Smooth muscle cell of trachea (primary cell): ENCODE measurements at places on chromosomes 12 and 14. TPM values are rescaled to one million over a fixed set of nuclear protein-coding genes. Genes with fewer than 3 reads are reported as not detected.

Gene TRPV4
- total RNA-seq, result 0.87 and 2.5 TPM in 2 replicates

Gene RNASE3
- not detected in 2 replicates for total RNA-seq

Gene PTPN21
- 10.3 and 14.8 TPM in 2 replicates for total RNA-seq

Gene TMEM229B
- 0.29 and 2.0 TPM in 2 replicates for total RNA-seq

Gene MDGA2
- total RNA-seq, result under 0.01 TPM in 1 of 2 replicates, not detected in the other

Gene CPNE6
- not detected in 2 replicates for total RNA-seq

Gene NGB
- not detected in 2 replicates for total RNA-seq

Gene NYNRIN
- total RNA-seq, result 20.4 and 42.7 TPM in 2 replicates

Gene FOXG1
- 0.44 and 0.83 TPM in 2 replicates for total RNA-seq

Gene PAH
- not detected in 2 replicates for total RNA-seq

Gene HOXC12
- not detected in 2 replicates for total RNA-seq

Gene TUNAR
- total RNA-seq, result not detected in 2 replicates

Gene ACADS
- 17.6 and 27.0 TPM in 2 replicates for total RNA-seq

Gene KERA
- total RNA-seq, result not detected in 2 replicates

Gene TNFAIP2
- 64.1 and 190 TPM in 2 replicates for total RNA-seq

Gene CACNA2D4
- total RNA-seq, result 0.87 and 1.5 TPM in 2 replicates

Gene DPPA3
- not detected in 2 replicates for total RNA-seq

Gene ESPL1
- 3.1 and 14.1 TPM in 2 replicates for total RNA-seq

Gene CNTN1
- total RNA-seq, result 3.0 and 6.5 TPM in 2 replicates

Gene NFATC4
- total RNA-seq, result 108 and 149 TPM in 2 replicates

Gene KIF26A
- 0.15 and 0.33 TPM in 2 replicates for total RNA-seq

Gene PLEKHG7
- not detected in 2 replicates for total RNA-seq

Gene IL22
- not detected in 2 replicates for total RNA-seq

Gene ST8SIA1
- total RNA-seq, result 9.9 and 11.9 TPM in 2 replicates

Gene ENO2
- 20.1 and 29.3 TPM in 2 replicates for total RNA-seq

Gene LIN7A
- total RNA-seq, result 12.4 and 19.7 TPM in 2 replicates

Gene KRT5
- 0.50 and 6.7 TPM in 2 replicates for total RNA-seq

Gene FAM222A
- 0.15 and 0.33 TPM in 2 replicates for total RNA-seq

Gene TMPRSS12
- not detected in 2 replicates for total RNA-seq

Gene HECTD1
- total RNA-seq, result 322 and 436 TPM in 2 replicates

Gene CCDC85C
- 5.0 and 6.8 TPM in 2 replicates for total RNA-seq

Gene DNAJC22
- total RNA-seq, result 1.8 and 3.3 TPM in 2 replicates

Gene ANKS1B
- total RNA-seq, result 0.66 and 0.87 TPM in 2 replicates

Gene PA2G4
- total RNA-seq, result 101 and 138 TPM in 2 replicates

Gene FOXN4
- not detected in 2 replicates for total RNA-seq

Gene CLEC1B
- total RNA-seq, result not detected in 2 replicates

Gene CAPZA3
- not detected in 2 replicates for total RNA-seq

Gene KRT6A
- total RNA-seq, result under 0.01 TPM in 1 of 2 replicates, not detected in the other

Gene OVCH1
- 0.15 and 0.83 TPM in 2 replicates for total RNA-seq

Gene KRT72
- not detected in 2 replicates for total RNA-seq

Gene POTEM
- not detected in 2 replicates for total RNA-seq

Gene FAM186B
- total RNA-seq, result 0.29 and 0.99 TPM in 2 replicates

Gene TOMM20L
- total RNA-seq, result not detected in 2 replicates

Gene CCDC175
- total RNA-seq, result not detected in 2 replicates

Gene SARNP
- 63.2 and 108 TPM in 2 replicates for total RNA-seq

Gene PIK3C2G
- total RNA-seq, result not detected in 2 replicates

Gene KRT78
- not detected in 2 replicates for total RNA-seq

Gene PEBP1
- 226 and 243 TPM in 2 replicates for total RNA-seq

Gene MGP
- total RNA-seq, result 3.5 and 4.1 TPM in 2 replicates

Gene CYP46A1
- total RNA-seq, result 0.29 and 0.99 TPM in 2 replicates

Gene NRL
- 0.83 and 0.87 TPM in 2 replicates for total RNA-seq

Gene CDC42BPB
- total RNA-seq, result 101 and 146 TPM in 2 replicates

Gene SBNO1
- total RNA-seq, result 23.7 and 30.5 TPM in 2 replicates

Gene SMCO2
- total RNA-seq, result 0.15 and 0.17 TPM in 2 replicates

Gene TMEM260
- total RNA-seq, result 15.3 and 18.4 TPM in 2 replicates

Gene ZDHHC22
- not detected in 2 replicates for total RNA-seq

Gene KDM2B
- 41.7 and 47.5 TPM in 2 replicates for total RNA-seq

Gene TSPAN11
- 1.0 and 5.0 TPM in 2 replicates for total RNA-seq
